ENCODE measurements at places on chromosomes 5 and 9.
A peak's percentile ranks its signal among the peaks of the same experiment; 100 is the strongest.

- DNase-seq = no peak
Observed at GRCh38 chr5:31895199-31895820, 256.4 kb downstream of the PDZD2 start.

DNA sequence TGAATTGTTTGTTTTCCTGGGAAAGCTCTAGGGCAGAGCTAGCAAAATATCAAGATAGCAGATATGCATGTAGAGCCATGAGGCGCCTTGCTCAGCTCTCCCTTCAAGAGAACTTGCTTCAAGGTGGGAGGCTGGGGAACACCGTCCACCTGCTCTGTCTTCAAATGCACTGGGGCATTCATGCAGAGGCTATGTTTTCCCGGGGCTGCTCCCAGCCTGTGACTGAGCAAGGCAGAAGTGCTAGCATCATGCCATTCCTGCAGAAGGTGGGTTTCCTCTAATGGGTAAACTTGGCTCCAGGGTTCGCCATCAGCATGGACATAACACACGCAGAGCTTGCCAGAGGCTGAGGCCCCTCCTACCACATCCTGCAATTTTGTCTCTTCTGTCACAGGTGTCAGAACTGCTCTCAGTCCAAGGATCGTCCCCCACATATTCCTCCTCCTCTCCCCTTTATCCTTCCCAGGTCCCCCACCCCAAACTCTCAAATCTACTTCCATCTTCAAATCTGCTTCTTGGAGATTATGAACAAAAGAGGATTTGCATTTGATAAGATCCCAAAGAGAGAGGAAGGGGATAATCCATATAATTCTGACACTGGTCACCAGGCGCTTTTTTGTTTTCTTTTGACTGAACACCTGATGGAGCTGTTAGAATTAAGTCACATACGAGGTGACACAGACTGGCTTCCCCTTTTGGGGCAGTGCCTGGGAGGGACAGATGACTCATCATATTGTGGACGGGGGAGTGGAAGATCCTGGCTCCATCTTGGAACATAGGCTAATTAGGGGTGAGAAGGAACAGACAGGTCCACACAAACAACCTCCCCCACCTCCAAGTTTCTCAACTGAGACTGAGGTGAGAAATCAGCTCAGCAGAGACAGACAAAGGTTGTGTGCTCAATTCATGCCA lies 85.0 kb upstream of the TAF11L2 start:
- DNase-seq = peak; percentile 71

GRCh38 chr9:72883875-72884274 lies 69.0 kb downstream of the ALDH1A1 start:
- no peak for DNase-seq

- DNase-seq = peak; percentile 89
Observed at GRCh38 chr9:134449180-134449916, 123.1 kb downstream of the RXRA start.

DNA sequence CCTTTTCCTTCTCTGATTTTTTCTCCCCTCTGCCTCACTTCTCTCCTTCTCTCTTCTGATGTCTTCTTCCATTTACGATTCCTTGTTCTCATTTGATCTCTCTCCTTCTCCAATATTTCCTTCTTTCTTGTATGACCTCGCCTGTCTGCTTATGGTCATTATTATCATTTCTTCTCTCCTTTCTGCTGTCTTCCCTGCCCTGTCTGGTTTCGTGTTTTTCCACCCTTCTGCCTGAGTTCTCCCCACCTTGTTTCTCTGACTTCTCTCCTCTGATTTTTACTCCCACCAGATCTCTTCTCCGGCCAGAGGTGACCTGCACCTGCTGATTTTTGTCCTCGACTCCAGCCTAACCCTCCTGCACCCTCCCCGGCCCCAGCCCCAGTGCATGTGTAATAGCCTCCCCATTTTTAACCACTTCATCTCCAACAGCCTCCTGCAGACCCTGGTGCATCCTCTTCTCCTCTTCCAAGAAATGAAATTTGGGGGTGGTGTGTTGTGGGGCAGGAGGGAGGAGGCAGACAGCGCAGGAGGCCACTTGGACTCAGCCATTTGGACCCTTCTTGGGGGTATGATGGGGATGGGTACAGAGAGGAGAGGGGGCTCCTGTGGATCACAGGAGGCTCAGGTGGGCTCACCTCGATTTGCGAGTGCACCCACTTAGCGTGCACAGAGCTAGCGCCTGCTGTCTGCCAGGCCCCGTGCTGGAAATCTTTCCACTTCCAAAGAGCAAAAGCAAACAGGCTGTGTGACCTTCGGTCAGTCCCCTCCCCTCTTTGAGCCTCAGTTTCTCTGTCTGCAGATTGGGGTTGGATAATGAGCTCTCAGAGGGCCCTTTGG lies 32.5 kb downstream of the GSN start:
- no peak for DNase-seq

- no peak for DNase-seq
Observed at GRCh38 chr5:151038412-151038745, 18.0 kb downstream of the GPX3 start.

GRCh38 chr5:163363389-163363788 lies 74.0 kb upstream of the CCNG1 start:
- DNase-seq = no peak

DNA sequence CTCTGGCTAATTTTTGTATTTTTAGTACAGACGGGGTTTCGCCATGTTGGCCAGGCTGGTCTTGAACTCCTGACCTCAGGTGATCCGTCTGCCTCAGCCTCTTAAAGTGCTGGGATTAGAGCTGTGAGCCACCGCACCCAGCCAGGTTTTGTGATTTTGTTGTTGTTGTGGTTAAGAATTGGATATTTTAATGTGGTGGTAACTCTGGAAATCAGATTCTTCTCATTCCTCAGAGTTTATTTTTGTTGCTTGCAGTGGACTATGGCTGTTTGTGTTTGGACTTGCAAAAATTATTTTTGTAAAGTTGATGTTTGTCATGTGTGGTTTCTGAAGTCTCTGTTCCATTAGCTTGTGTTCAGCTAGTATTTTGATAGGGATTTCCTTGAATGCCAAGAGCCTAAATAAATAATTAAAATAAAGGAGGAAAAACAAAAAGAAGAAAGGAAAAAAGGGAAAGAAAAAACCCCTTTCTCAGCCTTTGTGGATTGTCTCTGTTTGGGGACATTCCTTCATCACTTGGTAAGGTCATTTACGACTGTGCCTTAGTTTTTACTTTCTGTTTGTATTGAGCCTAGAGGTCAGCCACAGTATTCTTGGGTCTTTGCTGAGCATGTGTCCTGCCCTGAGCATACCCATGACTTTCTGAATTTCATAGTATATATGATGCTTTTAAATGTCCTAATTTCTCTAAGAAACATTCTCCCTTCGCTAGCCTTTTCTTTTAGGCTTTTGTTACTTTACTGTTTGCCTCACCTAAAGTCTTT lies 37.3 kb downstream of the PBX3 start:
- DNase-seq = peak; percentile 37
